Glutamatergic neuron (in vitro differentiated cells): ENCODE measurements at places on chromosomes 7 and 10. TPM values are rescaled to one million over a fixed set of nuclear protein-coding genes. Genes with fewer than 3 reads are reported as not detected.

MUC3A gene
- 6.3 TPM for total RNA-seq

NUPR2 gene
- not detected for total RNA-seq

RAMP3 gene
- not detected for total RNA-seq

MAGI2 gene
- 64.2 TPM for total RNA-seq

FASTK gene
- 64.7 TPM for total RNA-seq

STAG3 gene
- 1.1 TPM for total RNA-seq

CACNB2 gene
- 3.2 TPM for total RNA-seq

HPS1 gene
- 34.4 TPM for total RNA-seq

HACD1 gene
- total RNA-seq, result 5.4 TPM

SFTPA1 gene
- total RNA-seq, result not detected

MRPS17 gene
- total RNA-seq, result 13.4 TPM

ANXA8L1 gene
- total RNA-seq, result not detected

DNA sequence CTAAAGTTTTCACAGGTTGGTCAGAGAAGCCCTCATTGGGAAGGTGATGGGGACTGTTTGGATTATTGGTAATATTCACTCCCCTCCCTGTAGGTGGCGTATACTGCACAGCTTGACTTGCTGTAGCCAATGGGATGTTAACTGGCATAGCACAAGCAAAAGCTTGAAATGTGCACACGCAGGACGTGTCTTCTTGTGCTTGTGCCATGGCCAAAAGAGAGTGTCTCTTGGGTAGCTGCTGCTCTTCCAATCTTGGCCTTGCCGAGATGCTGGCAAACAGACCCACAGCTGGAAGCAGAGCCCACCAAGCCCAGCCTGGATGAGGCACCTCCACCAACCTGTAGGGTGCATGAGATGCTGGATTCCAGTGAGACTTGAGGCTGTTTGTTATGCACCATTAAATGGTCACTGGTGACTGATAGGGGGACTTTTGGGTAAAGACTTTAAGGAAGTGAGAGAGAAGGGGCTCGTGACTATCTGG is 266.0 kb downstream of the GRID1 start:
- no peak for DNase-seq
- peaks cover 3% of the 10 kb centered on the region for H3K27me3 ChIP-seq
- peaks cover 8% of the 10 kb centered on the region for H3K4me1 ChIP-seq

DNA sequence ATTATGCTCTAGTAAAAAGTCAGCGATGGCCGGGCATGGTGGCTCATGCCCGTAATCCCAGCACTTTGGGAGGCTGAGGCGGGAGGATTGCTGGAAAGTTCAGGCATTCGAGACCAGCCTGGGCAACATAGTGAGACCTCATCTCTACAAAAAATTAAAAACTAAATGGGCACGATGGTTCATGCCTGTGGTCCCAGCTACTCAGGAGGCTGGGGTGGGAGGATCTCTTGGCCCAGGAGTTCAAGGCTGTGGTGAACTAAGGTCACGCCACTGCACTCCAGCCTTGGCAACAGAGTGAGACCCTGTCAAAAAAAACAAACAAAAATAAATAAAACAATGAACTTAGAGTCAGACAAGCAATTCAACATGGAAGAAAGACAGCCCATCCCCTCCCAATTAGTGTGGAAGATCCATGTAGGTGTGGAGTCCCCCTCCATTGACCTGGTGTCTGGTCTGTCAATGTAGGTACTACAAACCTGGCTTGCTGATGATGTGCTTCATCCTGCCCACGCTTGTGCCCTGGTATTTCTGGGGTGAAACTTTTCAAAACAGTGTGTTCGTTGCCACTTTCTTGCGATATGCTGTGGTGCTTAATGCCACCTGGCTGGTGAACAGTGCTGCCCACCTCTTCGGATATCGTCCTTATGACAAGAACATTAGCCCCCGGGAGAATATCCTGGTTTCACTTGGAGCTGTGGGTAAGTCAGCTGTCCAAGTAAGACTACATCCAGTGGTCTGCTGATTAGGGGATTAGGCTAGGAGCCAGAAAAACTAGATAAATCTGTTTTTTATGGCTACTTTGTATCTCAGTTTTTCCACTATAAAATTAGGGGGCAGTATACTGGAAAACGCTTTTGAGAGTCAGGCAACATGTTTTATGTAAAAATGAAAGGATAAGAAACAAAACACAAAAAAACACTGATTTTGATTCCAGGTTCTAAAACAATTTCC is 9.3 kb downstream of the SCD start:
- no peak overlapping the region for H3K27ac ChIP-seq
- H3K36me3 ChIP-seq, result peaks cover 23% of the 10 kb centered on the region
- DNase-seq, result no peak
- H3K4me3 ChIP-seq, result no peak overlapping the region
- peaks cover 34% of the 10 kb centered on the region for H3K4me1 ChIP-seq

- H3K4me3 ChIP-seq, result no peak overlapping the region
- H3K4me1 ChIP-seq, result peaks cover 32% of the 10 kb centered on the region
- H3K27me3 ChIP-seq, result peaks cover 11% of the 10 kb centered on the region
- no peak overlapping the region for H3K27ac ChIP-seq
- peaks cover 3% of the 10 kb centered on the region for H3K36me3 ChIP-seq
These were observed 2.8 kb downstream of the CLCN1 start for GRCh38 chr7:143318661-143319060.

- no peak overlapping the region for H3K27ac ChIP-seq
- peak; percentile 33 for DNase-seq
- H3K27me3 ChIP-seq, result no peaks in the 10 kb centered on the region
- no peaks in the 10 kb centered on the region for H3K4me1 ChIP-seq
- H3K36me3 ChIP-seq, result peaks cover 3% of the 10 kb centered on the region
These were observed 57.0 kb downstream of the CDC123 start for GRCh38 chr10:12252882-12253546.

DNA sequence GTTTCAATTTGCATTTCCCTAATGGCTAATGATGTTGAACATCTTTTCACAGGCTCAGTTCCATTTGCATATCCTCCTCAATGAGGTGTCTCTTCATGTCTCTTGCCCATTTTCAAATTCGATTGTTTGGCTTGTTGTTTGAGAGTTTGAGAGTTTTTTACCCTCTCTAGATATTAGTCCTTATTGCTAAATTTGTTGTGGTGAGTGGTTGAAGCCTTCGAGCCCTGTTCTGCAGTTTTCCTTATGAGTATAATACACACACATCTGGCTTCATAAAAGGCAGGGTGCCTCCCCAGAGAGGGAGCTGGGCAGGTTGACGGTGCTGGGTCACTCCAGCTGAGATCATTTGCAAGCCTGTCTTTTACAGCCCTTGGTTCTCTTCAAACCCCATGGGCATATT is 65.1 kb downstream of the RGS10 start:
- H3K27me3 ChIP-seq, result peaks cover 6% of the 10 kb centered on the region
- H3K27ac ChIP-seq, result no peak overlapping the region
- H3K4me3 ChIP-seq, result no peak overlapping the region
- peaks cover 19% of the 10 kb centered on the region for H3K4me1 ChIP-seq
- H3K36me3 ChIP-seq, result peaks cover 6% of the 10 kb centered on the region
- no peak for DNase-seq

DNA sequence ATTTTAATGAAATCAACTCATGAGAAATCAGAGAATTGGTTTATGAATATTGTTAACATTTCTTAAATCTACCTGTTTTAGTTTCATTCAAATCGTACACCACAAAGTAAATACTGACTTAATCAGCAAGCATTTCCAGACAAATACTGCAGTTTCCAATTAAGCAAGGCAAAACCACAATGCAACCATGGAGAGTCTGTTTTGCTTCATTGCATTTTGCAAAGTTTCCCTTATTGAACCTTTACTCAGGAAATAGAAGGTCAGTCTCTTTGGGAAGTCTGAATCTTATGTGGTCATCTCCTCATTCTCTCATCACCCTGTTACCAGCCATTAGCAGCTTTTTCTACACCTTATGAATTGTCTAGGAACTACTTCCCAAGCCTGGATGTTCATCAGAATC is 400.5 kb downstream of the IPMK start:
- no peaks in the 10 kb centered on the region for H3K36me3 ChIP-seq
- DNase-seq, result no peak
- no peak overlapping the region for H3K4me3 ChIP-seq
- H3K27me3 ChIP-seq, result peaks cover 3% of the 10 kb centered on the region
- H3K4me1 ChIP-seq, result no peaks in the 10 kb centered on the region

GRCh38 chr7:79652619-79653018 is 199.2 kb upstream of the MAGI2 start:
- H3K4me1 ChIP-seq, result no peaks in the 10 kb centered on the region
- H3K27me3 ChIP-seq, result no peaks in the 10 kb centered on the region
- DNase-seq, result no peak
- H3K27ac ChIP-seq, result no peak overlapping the region
- H3K4me3 ChIP-seq, result no peak overlapping the region
- H3K36me3 ChIP-seq, result no peaks in the 10 kb centered on the region

- H3K27me3 ChIP-seq, result peaks cover 5% of the 10 kb centered on the region
- H3K4me3 ChIP-seq, result peak overlapping the region; percentile 39
- H3K27ac ChIP-seq, result peak overlapping the region; percentile 87
- peaks cover 42% of the 10 kb centered on the region for H3K4me1 ChIP-seq
- H3K36me3 ChIP-seq, result no peaks in the 10 kb centered on the region
These were observed 99.1 kb downstream of the ANK3 start for GRCh38 chr10:60290558-60290957.

DNA sequence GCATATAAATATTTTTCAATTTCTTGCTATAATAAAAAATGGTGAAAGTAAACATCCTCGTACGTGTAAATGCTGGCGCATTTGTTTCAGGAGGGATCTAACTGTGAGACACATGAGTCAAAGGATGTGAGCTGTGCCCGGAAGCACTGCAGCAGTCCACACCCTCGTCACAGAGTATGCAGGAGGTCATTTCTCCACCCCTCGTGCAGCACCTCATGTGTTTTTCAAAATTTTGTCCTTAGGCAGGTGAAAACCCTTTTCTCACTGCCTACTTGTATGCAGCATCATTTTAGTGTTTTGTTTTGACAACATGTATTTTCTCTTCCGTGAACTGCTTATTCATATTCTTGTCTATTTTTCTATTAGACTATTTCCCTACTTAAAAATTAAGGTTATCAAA is 162.7 kb downstream of the AVL9 start:
- peaks cover 1% of the 10 kb centered on the region for H3K27me3 ChIP-seq
- no peak overlapping the region for H3K4me3 ChIP-seq
- no peaks in the 10 kb centered on the region for H3K4me1 ChIP-seq
- H3K36me3 ChIP-seq, result no peaks in the 10 kb centered on the region
- no peak for DNase-seq

DNA sequence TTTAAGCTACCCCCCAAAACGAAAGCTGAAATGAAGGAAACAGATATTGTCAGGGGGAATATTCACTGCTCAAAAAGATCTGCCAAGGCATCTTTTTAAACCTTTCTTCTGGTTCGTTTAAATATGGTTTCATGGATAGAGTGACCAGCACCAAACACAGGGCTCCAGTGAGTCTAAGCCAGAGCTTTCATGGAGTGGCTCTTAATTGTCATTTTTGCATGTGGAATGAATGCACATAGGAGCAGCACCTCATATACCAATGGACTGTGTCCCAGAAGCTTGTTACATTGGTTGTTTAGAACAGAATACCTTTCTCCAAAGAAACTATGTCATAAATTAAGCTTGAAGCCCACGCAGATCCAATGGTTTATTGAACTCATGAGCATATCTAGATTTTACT is 17.3 kb downstream of the MKX start:
- no peak overlapping the region for H3K27ac ChIP-seq
- no peak for DNase-seq
- no peaks in the 10 kb centered on the region for H3K36me3 ChIP-seq

- peaks cover 16% of the 10 kb centered on the region for H3K36me3 ChIP-seq
- no peak overlapping the region for H3K4me3 ChIP-seq
- no peaks in the 10 kb centered on the region for H3K27me3 ChIP-seq
- H3K27ac ChIP-seq, result no peak overlapping the region
- no peak for DNase-seq
These were observed 125.0 kb downstream of the SNX13 start for GRCh38 chr7:17815318-17815717.

- no peak overlapping the region for H3K27ac ChIP-seq
- no peak for DNase-seq
- H3K27me3 ChIP-seq, result no peaks in the 10 kb centered on the region
- H3K36me3 ChIP-seq, result no peaks in the 10 kb centered on the region
- H3K4me1 ChIP-seq, result peaks cover 18% of the 10 kb centered on the region
These were observed 8.8 kb downstream of the ZNF92 start for GRCh38 chr7:65382452-65382851.

- H3K27ac ChIP-seq, result no peak overlapping the region
- H3K4me3 ChIP-seq, result no peak overlapping the region
- H3K4me1 ChIP-seq, result no peaks in the 10 kb centered on the region
- no peaks in the 10 kb centered on the region for H3K27me3 ChIP-seq
These were observed 207.6 kb downstream of the FRMD4A start for GRCh38 chr10:14123139-14123538.

DNA sequence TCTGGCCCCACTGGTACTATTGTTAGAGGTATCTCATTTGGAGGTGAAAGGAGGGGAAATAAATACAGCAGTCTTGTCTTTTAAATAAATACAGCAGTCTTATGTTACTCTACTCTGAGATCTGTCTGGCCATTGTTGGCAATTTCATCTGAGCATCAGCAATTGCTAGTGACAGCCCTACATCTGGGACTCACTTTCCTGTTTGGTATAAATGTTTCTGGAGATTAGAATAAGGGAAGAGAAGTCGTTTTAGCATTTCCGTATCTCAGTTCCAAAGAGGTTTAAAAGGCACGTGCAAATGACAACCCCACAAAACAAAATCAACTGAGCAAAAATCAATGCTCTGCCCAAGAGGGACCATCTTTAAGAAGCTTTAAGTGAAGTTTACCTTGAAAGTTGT is 18.1 kb upstream of the CNNM2 start:
- no peak overlapping the region for H3K4me3 ChIP-seq
- DNase-seq, result no peak
- H3K4me1 ChIP-seq, result no peaks in the 10 kb centered on the region
- H3K36me3 ChIP-seq, result no peaks in the 10 kb centered on the region
- H3K27me3 ChIP-seq, result no peaks in the 10 kb centered on the region
- H3K27ac ChIP-seq, result no peak overlapping the region

DNA sequence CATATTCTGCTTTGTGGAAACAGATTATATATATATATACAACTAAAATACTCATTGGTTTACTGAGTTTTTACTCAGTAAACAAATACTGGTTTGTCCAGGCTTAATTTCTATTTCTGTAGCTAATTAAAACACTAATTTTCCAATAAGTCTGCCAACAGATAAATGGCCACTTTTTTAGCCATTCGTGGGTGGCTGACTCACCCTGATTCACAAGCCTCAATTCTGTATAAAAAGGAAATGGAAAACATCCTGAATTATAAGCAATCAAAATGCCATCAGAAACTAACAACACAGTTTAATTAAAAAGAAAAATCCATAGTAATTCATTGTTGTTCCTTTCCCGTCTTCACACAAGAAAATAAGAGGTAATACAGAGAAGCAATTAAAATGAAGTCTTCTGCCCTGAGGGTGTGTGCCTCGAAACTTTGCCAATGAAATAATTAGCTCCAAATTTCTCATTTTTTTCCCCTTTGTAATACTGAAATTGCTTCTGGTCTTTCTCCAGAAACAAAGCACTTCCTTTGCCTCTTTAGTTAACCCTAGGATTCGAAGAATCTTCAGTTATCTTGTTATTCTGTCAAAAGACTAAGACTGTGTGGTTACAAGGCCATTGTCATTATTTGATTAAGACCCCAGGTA is 118.7 kb upstream of the PTN start:
- peaks cover 5% of the 10 kb centered on the region for H3K27me3 ChIP-seq
- peaks cover 4% of the 10 kb centered on the region for H3K36me3 ChIP-seq
- no peak overlapping the region for H3K4me3 ChIP-seq
- H3K27ac ChIP-seq, result no peak overlapping the region

GRCh38 chr10:97325754-97326153 is 6.7 kb downstream of the FRAT1 start:
- peaks cover 32% of the 10 kb centered on the region for H3K4me1 ChIP-seq
- H3K27ac ChIP-seq, result peak overlapping the region; percentile 65
- peak; percentile 45 for DNase-seq
- peaks cover 4% of the 10 kb centered on the region for H3K36me3 ChIP-seq
- peak overlapping the region; percentile 45 for H3K4me3 ChIP-seq

- no peak overlapping the region for H3K4me3 ChIP-seq
- no peaks in the 10 kb centered on the region for H3K36me3 ChIP-seq
- H3K27ac ChIP-seq, result no peak overlapping the region
These were observed 5.4 kb upstream of the FAM170B start for GRCh38 chr10:49139028-49139845.
